ENCODE measurements at places on chromosomes 16 and 17. TPM values are rescaled to one million over a fixed set of nuclear protein-coding genes. Genes with fewer than 3 reads are reported as not detected.
A peak's percentile ranks its signal among the peaks of the same experiment; 100 is the strongest.

The HEATR9 gene
- total RNA-seq, result not detected

GRCh38 chr16:1823821-1824220 is 2.8 kb downstream of the HAGH start:
- no peak for DNase-seq
- peaks cover 32% of the 10 kb centered on the region for H3K4me1 ChIP-seq
- H3K36me3 ChIP-seq, result no peaks in the 10 kb centered on the region
- peak overlapping the region; percentile 85 for H3K4me3 ChIP-seq

The PDILT gene
- total RNA-seq, result not detected

The ANKRD11 gene
- total RNA-seq, result 164 TPM

DNA sequence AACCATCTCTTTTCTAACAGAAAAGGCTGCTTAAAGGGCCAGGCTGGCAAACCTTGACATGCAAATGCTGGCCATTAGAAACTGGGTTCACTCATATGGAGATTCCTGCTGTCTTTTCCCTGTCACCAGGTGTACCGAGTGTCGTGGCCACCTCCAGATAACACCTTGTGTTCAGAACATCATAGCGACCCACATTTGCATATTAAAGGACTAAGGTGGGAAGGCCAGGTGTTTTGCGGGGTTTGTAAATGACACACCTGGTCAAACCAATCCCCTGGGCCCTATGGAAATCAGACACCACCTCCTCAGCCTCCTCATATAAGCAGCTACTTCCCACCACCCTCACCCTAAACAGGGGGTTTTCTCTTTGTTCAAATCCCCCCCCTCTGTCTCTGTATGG is 2.5 kb upstream of the AIPL1 start:
- H3K27ac ChIP-seq, result no peak overlapping the region
- no peak for DNase-seq
- H3K27me3 ChIP-seq, result peaks cover 10% of the 10 kb centered on the region
- no peaks in the 10 kb centered on the region for H3K36me3 ChIP-seq
- peaks cover 37% of the 10 kb centered on the region for H3K4me1 ChIP-seq

GRCh38 chr17:29706045-29706431 is 83.3 kb upstream of the CORO6 start:
- H3K4me1 ChIP-seq, result no peaks in the 10 kb centered on the region
- no peak for DNase-seq
- peaks cover 4% of the 10 kb centered on the region for H3K36me3 ChIP-seq
- no peaks in the 10 kb centered on the region for H3K27me3 ChIP-seq
- no peak overlapping the region for H3K27ac ChIP-seq
- H3K4me3 ChIP-seq, result no peak overlapping the region
